Fibroblast of lung (primary cell): ENCODE measurements at places on chromosomes 6 and 20. TPM values are rescaled to one million over a fixed set of nuclear protein-coding genes. Genes with fewer than 3 reads are reported as not detected.

DNA sequence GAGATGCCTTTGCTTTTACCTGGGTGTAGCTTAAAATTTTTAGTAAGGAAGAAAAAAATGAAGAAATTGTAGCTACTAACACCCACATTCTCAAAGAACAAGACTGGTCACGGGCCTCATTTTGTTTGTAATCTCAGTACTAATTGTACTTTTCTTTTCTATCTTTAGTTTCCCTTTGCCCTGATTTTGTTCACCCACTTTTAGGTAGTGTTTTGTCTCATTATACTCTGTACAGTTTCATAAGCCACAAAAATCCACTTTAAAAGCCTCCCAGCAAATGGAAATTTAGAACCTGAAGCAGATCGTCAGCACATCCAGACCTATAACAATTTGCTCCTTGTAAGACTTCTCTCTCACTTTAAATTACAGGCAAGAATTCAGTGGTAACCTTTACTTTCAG is 43.3 kb downstream of the TP53INP2 start:
- no peak for DNase-seq

- DNase-seq = peak; percentile 60
These were observed 32.5 kb downstream of the MUC22 start for GRCh38 chr6:31042806-31043205.

GRCh38 chr6:5710936-5711335 is 295.8 kb downstream of the NRN1 start:
- no peak for DNase-seq

DNA sequence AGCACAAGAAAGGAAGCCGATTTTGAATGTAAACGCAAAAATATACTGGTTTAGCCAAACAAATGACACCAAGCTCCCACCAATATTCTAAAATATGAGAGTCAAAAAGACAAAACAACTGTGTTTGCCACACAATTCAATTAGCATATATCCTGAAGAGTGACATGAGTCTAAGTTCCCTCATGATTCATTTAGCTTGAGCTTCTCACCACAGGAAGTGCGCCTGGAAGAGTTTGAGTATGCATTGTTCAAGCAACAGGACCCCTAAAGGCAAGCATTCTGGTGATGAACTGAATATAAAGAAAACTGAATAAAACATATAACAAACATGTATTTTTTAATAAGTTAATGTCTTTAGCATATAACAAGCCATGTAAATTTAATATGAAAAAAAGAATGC is 115.2 kb upstream of the RUNX2 start:
- peak; percentile 35 for DNase-seq

DNA sequence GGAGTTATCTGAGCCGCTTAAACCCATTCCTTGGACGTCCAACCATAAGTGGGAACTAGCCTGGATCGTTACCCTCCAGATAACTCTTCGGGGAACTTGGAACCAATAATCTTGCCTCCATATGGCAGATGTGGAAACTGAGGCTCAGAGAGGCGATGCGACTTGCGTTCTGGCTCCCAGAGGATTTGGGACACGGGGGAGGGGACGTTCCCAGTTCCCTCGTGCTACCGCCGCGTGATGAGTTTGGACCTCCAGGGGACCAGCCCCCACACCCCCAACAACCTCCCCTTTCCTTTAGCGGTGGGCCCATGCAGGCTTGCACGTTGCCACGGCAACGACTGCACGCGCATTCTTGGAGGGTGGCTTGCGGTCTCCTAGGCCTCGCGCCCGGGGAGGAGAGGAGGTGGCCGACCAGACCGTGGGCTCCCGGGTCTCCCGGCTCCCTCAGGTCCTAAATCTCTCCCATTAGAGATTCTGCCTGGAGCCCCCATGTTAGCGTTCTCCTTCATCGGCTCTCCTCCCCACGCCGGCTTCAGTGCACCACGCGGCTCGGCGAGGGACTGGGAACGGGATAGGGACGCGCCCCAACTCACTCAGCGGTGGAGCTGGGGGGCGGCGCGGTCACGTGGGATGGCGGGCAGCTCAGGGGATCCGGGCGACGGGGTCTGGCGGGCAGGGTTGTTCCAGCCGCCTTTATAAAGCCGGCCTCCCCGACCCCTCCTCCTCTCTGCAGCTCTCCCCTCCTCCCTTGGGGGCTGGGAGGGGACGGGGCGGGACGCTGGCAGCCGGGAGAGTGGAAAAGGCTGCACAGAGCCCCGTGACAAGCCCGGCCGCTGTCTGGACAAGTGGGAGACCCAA is at the start of gene PLTP:
Gene PLTP (minus strand): TSS at position 670 of the 858 bp plus-strand sequence. CDS start 703 bp downstream, outside the sequence.
- DNase-seq = peak; percentile 81

DNA sequence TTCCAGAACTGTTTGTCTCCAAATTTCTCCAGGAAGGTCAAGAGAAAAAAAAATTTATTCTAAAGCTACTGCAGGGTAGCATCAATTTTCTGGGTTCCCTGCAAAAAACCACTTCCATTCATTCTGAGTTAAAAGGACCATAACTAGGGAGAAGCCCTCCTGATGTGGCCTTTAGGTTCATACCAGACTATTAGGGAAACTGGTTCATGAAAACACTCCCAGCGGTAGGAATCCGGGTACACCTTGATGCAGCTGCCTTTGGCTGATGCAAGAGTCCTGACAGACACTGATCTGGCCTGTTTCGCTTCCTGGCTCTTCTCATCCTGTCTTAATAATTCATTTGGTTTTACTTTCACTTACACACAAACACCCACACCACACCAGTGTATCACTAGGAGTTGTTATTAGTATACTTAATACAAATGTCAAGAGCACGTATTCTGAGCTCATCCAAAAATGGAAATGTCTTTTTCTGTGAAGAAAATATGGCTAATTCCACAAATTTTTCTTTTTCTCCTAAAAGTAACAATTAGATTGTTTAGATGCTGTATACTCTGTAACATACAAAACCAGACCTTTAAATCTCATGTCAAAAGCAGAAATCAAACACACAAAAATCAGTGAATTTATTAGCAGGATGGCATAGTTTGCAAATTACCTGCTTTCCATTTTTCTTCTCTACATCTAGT is 38.4 kb upstream of the ARHGAP18 start:
- DNase-seq = peak; percentile 76

DNA sequence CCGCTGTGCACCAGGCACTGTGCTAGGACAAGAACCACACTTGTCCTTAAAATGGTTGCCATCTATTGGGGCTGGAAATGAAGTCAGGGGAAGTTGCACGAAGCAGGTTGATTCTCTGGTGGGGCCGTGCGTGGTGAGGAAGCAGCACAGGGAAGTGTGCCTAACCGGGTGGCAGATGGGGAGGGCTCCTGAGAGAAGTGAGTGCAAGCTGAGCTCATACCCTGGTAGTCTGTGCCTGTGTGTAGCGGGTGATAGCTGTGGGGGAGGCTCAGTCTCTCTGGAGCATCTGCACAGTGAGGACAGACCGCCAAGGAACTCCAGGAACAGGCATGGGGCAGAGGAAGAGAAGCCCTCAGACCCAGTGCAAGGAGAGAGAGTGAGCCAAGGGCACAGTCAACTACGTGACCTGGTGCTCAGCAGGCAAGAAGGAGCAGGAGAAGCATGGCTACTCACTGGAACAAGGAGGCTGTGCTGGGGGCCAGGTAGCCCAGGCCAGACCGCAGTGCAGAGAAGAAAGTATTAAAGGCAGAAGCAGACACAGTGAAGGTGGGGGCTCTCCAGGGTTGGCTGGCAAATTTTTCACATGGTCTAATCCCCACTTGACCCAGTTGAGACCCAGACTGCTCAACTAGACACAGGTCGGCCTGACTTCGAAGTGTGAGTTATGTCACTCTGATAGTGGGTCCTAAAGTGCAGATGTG is 155.0 kb downstream of the CDH26 start:
- DNase-seq = no peak

DNA sequence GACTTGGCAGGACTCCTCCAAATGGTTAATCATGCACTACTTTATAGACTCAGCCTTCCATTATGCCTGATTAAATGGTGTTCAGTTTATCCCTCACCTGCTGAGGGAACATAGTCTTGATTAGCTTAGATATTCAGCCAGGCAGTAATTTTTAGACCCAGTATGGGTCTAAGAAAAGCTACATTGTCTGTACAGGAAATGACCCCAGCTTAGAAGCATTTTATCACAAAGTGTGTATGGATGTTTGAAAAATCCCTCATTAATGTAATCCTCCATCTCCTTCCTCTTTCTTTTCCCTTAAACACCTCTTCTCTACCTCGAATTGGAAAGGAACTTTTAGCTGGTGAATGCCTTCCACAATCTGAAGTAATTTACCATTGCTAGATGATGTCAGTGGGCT is 252.2 kb upstream of the BMP2 start:
- DNase-seq = peak; percentile 40

DNA sequence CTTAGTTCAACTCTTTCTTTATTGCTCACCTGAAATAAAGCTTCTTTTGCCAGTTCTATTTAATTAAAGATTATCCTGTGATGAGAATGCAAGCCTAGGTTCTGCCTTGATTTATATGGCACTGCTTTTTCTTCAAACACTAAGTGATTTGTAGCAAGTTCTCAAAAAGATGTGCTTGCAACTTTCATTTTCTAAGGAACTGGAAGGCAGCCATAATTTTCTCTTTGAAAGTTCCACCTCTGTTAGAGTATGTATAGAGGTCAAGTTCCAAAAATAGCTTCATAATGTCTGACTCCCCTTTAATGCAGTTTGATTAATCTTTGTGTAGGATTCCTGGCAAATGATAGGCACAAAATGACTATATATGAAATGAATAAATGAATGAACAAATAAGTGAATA is 528.3 kb upstream of the FLRT3 start:
- no peak for DNase-seq

DNA sequence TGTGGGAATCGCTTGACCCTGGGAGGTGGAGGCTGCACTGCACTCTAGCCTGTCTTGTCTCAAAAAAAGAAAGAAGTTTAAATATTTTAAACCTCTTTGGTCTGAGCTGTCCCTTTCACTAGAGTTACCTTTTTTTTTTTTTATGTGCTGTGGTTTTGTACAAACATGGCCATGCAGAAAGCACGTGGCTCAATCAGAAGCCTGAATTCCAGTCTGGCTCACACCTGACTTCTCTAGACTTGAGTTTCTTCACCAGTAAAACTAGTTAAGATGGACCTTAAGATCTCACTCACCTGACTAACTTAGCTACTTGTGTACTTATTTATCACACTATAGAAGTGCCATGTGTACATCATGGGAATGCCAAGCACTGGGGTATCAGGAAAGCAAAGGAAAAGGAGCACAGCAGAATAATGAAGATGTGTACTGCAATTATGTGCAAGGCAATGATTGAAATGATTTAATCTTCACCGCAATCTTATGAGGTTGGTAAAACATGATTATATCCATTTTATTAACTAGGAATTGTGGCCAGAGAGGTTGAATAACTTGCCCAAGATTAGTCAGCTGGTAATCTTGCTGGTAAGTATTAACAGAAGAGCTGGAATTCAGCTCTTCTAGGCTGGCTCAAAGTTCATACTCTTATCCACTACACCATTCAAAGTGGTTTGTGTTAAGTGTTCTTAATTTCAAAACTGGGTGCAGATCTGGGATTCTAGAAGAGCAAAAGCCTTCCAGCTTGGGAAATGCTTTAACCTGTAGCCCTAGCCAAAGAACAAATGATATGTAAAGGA is 10.7 kb downstream of the HMGN3 start:
- no peak for DNase-seq

DNA sequence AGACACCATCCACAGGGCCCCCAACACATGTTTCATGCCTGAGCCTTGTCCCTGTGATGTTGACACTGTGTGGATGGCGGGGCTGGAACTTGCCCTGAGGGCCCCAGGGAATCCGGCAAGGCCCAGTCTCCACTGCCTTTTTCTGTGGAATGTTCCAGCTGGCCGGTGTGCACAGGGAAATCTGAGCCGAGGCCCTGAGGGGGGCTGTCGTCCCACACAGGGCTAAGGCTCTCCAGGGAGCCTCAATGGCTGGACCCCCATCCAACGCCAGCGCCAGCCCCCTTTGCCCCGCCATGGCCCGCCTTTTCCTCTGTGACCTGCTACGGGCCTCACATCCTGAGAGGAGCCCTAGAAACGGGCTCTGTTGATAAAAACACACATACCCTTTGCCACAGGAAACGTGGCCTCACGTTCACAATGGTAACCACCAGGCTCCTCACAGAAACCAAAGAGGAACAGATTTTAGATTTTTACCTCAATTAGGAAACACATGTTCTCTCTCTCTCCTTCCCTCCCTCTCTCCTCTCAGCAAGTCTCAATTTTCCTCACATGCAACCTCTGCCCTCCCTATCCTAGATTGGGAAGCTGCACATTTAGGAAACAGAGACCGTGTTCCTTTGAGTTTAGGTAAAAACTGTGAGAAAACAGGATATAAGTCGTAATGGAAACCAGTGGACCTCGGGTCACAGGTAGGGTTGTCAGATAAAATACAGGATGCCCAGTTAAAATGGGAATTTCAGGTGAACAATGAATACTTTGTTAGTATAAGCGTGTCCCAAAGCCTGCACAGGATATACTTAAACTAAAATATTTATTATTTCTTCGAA is 13.7 kb upstream of the ZNF831 start:
- no peak for DNase-seq

DNA sequence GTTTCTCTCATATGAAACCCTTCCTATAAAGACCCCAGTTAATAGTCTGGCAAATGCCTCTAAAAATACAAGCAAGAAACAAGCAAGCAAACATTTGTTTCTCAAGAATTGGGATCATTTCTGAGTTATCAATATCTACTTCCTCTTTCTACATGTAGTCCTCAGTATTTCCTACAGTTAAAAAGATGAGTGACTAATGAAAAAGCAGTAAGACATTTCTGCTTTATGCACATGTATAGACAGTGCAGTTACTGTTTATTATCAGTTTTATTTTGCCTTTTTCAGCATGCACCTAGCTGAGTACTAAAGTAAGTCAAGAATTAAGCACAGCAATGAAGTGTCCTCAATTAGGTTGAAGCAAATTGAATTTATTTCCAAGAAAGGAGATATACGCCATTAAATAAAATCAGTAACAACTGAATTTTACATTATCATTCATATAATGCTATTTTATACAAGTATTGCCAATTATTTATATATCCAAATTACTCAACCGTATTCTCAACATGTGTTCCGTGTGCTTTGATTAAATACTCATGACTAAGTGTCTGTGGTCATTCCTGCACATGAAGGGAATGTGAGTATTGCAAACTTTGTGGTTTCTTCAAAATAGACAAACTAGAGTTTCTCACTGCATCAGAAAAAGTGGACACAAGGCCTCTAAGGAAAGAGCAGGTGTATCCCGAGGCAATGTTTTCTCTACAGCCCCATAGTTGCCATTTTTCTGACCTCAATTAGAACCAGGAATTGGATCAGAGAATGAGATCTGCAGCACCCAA is 159.3 kb upstream of the MARCKS start:
- DNase-seq = peak; percentile 96

- DNase-seq = peak; percentile 20
These were observed 109.4 kb upstream of the NEDD9 start for GRCh38 chr6:11341867-11342266.

DNA sequence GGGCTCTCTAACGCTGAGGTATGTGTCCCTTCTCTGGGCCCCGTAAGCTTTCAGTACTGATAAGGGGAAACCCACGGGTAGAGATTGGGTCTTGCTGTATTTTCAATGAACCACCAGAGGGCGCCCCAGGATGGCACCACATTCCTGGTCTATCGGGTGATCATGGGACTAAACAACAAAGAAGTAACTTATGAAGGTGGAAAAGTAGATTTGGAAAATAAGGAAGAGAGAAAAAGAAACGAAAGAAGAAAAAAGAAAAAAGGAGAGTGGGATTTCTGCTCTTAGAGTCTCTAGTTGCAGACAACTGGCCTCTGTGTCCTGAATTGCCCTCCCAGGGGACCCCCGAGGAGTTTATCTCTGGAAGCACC is 93.8 kb downstream of the GMPR start:
- peak; percentile 79 for DNase-seq

- DNase-seq = peak; percentile 24
These were observed 172.2 kb upstream of the THBS2 start for GRCh38 chr6:169425628-169426370.

CNR1 gene
- polyA plus RNA-seq = not detected in 2 replicates

DEFB132 gene
- polyA plus RNA-seq = not detected in 2 replicates

XKR7 gene
- polyA plus RNA-seq = not detected in 2 replicates

MARCKS gene
- 115 and 121 TPM in 2 replicates for polyA plus RNA-seq

ADGRB3 gene
- 0.01 TPM in 1 of 2 replicates, not detected in the other for polyA plus RNA-seq

STK38 gene
- 28.9 and 42.6 TPM in 2 replicates for polyA plus RNA-seq
